ENCODE measurements at places on chromosomes 16 and 17.

DNA sequence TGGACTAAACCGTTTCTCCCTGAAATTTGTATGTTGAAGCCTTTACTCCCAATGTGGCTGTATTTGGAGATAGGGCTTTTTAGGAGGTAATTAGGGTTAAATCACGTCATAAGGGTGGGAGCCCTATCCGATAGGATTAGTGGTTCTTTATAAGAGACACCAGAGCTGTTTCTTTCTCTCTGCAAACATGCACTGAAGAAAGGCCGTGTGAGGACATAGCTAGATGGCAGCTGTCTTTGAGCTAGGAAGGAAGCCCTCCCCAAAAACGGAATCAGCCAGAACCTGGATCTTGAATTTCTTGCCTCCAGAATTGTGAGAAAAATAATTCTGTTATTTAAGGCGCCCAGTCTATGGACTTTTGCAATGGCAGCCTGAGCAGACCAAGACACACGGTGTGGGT, 14.1 kb downstream of the ODF4 start:
- no peak for DNase-seq

DNA sequence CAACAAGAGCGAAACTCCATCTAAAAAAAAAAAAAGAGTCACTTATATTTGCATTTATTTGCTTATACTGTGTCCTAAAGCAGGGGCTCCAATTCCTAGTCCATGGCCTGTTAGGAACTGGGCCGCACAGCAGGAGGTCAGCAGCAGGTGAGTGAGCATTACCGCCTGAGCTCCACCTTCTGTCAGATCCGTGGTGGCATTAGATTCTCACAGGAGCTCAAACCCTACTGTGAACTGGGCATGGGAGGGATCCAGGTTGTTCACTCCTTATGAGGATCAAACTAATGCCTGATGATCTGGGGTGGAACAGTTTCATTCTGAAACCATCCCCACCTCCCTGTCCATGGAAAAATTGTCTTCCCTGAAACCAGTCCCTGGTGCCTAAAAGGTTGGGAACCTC, 24.9 kb downstream of the ITGB3 start:
- DNase-seq: no peak

GRCh38 chr16:89525146-89525913, 17.1 kb downstream of the SPG7 start:
- DNase-seq: no peak

DNA sequence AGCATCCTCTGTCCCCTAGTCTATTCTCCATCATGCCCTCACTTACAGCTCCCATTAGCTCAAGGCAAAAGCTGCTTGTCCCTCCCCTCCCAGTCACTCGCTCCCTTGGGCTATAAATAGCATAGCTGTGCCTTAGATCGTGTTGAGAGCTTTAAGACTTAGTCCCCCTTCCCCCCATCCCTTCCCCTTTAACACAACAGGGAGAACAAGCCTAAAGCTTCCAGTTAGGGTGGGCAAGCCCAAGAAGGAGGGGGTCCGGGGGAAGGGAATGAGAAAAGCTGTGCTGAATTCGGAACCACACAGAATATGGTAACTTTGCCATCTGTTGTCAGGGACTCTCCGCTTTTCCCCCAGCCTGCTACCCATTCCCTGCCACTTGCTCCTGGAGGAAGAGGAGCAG, 4.9 kb upstream of the HIGD1B start:
- no peak for DNase-seq

- DNase-seq: no peak
Measured at GRCh38 chr16:8554881-8555280, 35.4 kb downstream of the TMEM114 start.

DNA sequence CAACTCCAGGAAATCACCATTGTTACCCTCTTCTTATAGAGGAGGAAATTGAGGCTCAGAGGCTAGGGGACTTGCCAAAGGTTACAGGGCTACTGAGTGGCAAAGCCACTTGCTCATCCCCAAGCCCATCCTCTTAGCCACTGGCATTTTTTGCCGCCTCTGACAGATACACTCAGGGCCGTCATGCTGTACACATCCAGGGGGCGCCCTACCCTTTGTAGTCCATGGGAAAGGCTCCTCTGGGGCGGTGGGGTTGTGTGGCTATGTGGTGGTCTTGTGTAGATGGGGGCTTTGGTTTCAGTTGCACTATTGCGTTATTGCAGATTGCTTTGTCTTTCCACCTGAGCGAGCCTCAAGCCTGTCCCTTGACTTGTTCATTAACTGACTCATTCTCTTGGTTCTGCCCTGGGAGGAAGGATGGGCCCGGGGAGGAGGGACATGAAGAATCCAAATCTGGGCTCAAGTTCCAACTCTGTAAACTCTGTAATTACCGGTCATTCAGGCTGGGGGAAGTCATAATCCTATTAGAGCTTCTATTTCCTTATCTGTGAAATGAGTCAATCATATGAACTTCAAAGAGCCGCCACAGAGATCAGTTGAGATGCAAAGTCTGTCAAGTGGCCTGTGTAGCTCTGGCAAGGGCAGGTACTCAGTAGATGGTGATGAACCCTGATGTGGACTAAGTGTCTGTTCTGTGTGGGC, 2.8 kb downstream of the NOS2 start:
- DNase-seq: no peak

DNA sequence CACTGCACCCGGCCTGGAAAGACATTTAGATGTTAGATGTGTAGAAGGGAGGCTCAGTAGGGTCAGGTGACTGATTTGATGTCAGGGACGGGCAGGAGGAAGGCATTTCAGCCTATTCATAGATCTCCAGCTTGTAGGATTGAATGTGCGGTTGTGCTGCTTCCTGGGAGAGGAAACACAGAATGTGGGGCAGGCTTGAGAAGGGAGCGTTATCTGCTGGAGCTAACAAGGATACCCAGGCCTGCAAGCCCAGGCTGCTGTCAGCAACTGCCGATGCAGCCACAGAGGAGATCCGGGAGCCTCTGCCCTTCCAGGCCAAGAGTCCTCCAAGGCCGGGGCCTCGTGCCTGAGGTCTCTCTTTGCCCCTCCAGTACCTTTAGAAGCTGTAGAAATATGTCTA, 205.6 kb downstream of the SPECC1 start:
- no peak for DNase-seq

GRCh38 chr17:39601758-39602532, 5.8 kb downstream of the NEUROD2 start:
- no peak for DNase-seq

GRCh38 chr16:50271148-50272041, 5.0 kb downstream of the ADCY7 start:
- no peak for DNase-seq

GRCh38 chr17:79192503-79193351, 118.1 kb downstream of the ENGASE start:
- no peak for DNase-seq

GRCh38 chr16:66004699-66005098, 361.8 kb upstream of the CDH5 start:
- DNase-seq: peak; percentile 36

GRCh38 chr16:24537474-24538337, 1.7 kb upstream of the RBBP6 start:
- DNase-seq: no peak

- DNase-seq: peak; percentile 38
Measured at GRCh38 chr17:6831661-6832263, at the start of gene TEKT1. TEKT1 (minus strand) TSS chr17:6831729; CDS start chr17:6830376, 1,353 bp downstream.

- DNase-seq: no peak
Measured at GRCh38 chr17:81929253-81930141, 2.0 kb upstream of the MAFG start.

DNA sequence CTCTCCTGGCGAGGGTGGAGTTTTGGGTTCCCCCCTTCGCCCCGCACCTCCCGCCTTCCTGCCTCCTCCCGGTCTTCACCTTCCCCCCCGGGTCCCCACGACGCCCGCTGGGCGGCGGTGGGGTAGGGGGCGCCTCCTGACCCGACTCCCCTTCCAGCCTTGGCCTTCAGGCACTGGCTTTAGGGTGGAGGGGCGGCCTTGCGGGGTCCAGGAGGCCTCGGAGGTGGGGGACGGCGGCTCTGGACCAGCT, 2.4 kb downstream of the SLC16A3 start:
- no peak for DNase-seq

GRCh38 chr16:19177111-19177739, 9.2 kb downstream of the SYT17 start:
- no peak for DNase-seq

DNA sequence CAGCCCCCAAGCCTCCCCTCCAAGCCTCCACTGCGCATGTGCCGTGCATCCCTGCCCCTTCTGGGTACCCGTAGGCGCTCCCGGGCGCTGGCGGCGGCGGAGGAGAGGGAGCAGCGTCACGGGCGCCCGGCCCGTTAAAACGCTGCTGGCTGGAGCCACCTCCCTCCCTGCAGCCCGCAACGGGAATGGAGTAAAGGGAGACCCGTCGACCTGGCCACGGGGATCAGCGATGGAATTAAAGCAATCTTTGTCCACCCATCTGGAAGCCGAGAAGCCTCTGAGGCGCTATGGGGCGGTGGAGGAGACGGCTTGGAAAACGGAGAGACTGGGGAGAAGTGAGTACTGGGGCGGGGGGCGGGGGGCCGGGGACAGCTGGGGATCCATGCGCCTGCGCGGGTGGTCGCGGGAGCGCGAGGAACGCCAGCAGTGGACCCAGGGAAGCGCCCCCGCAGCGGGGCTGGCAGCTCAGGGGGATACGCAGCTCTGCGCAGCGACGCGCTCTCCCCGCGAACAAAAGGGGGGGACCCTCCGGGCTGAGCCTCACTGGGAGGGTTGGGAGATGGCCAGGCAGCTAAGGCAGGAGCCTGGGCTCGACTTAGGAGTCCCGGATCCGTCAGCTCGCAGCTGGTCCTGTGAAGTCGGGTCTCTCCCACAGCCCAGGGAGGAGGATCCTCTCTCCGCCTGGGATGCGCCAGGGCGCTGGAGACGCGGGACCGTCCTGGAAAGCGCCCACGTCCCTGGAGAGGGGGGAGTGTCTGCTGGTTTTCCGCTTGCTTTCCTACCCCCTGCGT, at the start of gene BMERB1:
BMERB1 (plus strand) TSS at position 164 of the 791 bp plus-strand sequence; CDS start at position 230, 66 bp downstream.
- DNase-seq: peak; percentile 74

GRCh38 chr17:50421308-50422051, 4.5 kb upstream of the ACSF2 start:
- no peak for DNase-seq

DNA sequence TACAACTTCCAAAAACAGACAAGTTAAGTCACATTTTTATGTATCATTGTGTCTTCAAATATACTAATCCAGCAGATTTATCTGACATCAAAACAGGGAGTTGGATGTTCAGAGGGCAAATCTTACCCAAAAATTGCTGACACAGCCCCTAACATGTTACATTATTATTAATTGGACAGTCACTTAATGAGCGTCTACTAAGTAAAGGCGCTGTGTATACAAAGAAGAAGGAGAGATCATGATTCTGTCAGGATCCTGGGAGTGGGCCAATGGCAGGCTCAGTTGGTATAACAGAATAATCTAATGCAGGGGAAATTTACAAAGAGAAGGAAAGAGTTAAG, 18.4 kb upstream of the CD300E start:
- no peak for DNase-seq

- no peak for DNase-seq
Measured at GRCh38 chr17:35407531-35407930, 24.8 kb downstream of the SLFN12 start.

- no peak for DNase-seq
Measured at GRCh38 chr16:11791144-11791828, 5.8 kb downstream of the ZC3H7A start.

DNA sequence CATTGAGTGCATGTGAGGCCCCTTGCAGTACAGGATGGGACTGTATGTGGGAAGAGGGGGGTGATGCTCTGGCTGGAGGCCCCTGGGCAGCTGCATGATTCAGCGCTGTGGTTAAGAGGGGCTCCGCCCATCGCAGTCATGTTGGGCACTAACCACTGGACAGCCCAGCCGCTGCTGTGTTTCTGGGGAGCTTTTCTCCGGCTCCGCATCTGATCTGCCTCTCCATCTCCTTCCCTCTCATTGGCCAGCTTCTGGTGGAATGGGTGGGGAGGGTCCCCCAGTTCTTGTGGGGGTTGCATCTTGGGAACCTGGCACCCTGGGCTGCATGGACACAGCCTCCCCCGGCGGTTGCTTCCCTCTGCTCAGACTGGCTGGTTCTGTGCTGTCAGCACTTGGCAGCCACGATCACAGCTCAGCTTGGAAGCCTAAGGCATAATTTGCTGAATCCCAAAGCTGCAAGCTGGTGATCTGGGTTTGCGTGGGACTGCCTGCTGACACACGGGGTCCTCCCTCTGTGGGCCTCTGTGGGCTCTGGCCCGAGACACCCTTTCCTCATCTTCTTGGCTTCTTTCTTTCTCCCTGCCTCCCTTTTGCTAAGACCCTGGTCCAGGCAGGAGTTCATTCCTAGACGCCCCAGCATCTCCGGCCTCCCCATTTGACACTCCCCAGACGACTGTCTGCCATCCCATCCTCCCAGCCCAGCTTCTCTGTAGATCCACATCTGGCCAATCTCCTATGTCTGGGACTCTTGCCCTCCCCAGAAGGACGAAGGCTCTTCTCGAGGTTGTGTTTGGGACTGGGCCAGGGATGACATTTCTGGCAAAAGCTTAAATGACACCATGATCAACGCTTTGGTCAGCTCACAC, 168.3 kb downstream of the SEC14L1 start:
- DNase-seq: peak; percentile 66

- DNase-seq: no peak
Measured at GRCh38 chr17:75001915-75002843, 10.3 kb upstream of the MRPL58 start.

DNA sequence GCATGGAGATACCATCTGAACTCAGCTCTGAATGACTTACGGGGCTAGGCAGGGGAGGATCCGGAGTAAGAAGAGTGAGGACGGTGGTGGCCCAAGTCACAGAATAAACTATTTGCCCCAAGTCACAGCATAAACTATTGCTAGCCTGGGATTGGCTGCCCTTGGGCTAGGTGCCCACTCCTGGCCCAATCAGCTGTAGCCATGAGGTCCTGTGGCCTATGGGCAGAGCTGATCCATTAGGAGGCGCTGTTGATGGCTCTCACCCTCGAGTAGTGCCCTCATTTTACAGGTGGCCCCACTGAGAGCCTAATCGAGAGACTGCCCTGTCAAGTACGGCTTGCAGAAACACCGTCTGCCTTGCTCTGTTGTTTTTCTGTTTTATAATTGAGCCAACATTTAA, 62.3 kb upstream of the ZNF423 start:
- no peak for DNase-seq

GRCh38 chr17:69812240-69812837, 262.7 kb upstream of the KCNJ16 start:
- no peak for DNase-seq

DNA sequence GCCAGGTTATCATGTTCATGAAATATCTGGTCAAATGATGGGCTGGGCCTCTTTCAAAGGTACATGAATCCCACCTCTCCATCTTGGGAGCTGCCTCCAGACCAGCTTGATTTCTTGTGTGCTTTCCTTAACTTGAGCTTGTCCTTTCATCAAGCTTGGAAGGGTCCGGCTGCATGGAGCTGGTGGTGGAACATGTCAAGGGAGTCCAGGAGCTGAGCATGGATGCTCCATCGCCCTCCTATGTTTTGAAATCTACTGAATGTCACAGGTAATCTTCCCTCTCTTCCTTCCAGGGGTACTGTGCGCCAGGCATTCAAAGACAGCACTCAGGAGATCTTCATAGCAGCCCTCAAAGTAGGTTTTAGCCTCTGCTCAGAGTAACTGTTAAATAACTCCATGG, 105.8 kb downstream of the N4BP1 start:
- no peak for DNase-seq

All from uterus (tissue), 4 donors.